Fibroblast of gingiva (primary cell): ENCODE measurements at places on chromosomes 1 and 21.

- peak; percentile 72 for DNase-seq
Observed at GRCh38 chr1:186925881-186926669, 97.3 kb downstream of the PLA2G4A start.

- DNase-seq, result peak; percentile 34
Observed at GRCh38 chr21:41768437-41769042, 1.7 kb upstream of the RIPK4 start.

GRCh38 chr1:12123172-12123571 lies 43.6 kb upstream of the TNFRSF1B start:
- DNase-seq, result no peak

DNA sequence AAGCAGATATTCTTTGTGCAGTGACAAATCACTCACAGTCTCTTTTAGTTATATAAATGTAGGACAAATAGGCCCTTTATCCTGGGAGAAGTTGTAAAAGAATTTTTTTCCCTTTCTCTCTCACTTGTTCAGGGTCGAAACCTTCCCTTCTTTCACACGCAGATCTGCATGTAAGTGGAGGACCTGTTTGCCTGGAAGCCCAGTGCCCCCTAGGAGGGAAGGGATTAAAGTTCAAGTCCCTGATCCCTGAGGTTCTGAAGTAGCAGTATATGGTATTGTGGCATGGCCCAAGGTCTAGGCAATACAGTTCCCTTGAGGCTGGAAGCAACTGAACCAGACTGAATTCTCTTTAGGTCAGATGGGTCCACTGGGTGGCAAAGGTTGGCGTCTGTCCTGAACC lies 48.6 kb upstream of the PTGFRN start:
- DNase-seq, result no peak

DNA sequence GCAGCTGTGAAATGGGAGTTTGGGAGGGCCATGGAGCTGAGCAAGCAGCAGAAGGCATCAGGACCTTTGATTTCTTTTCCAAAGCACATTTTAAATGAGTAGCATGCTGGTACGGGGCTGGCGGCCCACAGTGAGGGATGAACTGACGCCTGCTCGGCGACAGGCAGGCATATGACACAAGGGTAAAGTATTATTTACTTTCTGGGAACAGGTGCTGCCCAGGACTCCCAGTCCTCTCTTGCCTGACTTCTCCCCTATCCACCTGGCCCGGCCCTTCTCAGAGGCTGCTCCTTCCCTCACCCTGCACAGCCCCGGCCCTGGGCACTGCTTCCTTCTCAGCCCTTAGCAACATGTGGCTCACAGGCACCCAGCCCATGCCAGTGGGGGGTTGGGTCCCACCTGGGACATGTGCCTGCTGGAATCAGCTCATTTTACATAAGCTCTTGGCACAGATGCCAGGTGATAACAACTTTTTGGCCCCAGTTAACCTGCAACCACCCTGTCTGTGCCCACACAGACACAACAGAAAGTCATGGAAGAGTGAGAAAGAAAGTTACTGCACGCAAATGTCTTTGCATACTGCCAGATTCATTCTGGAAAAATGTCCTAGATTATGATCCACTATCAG lies 112.3 kb upstream of the GADD45A start:
- no peak for DNase-seq

GRCh38 chr1:5829414-5829813 lies 162.8 kb downstream of the NPHP4 start:
- no peak for DNase-seq

DNA sequence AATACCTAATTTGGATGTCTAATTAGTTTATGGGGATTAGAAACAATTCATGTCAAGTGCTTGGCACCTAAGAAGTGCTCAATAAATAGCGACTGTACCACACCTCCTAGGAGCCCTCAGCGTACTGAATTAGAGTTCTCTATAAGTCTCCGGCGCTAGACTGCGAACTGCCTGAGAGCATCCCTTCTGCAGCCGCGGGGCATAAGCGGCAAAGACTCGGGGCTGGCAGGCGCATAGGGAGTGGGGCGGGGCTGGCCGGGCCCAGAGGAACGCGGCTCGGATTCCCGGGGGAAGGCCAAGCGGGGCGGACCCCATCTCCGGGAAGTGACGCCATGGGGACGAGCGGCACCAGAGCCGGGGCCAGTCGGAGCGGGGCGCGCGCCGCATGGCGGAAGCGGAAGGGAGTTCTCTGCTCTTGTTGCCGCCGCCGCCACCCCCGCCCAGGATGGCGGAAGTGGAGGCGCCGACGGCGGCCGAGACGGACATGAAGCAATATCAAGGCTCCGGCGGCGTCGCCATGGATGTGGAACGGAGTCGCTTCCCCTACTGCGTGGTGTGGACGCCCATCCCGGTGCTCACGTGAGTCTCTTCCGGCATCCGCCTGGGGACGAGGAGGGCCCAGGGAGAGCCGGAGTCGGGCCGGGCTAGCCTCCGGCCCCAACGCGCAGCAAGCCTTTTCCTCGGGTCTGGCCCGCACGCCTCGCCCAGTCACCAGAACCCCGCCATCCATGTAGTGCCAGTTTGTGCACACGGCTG lies at the start of gene TMEM222:
Gene TMEM222, plus strand, starts transcription at position 351 of the 756 bp plus-strand sequence. Its CDS starts 35 bp downstream, at position 386.
- peak; percentile 97 for DNase-seq

- no peak for DNase-seq
Observed at GRCh38 chr1:19046972-19047731, 90.7 kb upstream of the IFFO2 start.

- peak; percentile 82 for DNase-seq
Observed at GRCh38 chr1:54887665-54888071, 673 bp upstream of the DHCR24 start.

GRCh38 chr1:205504311-205505075 lies at the start of gene CDK18:
Gene CDK18, plus strand, starts transcription at chr1:205504669. Its CDS starts 18,499 bp downstream, at chr1:205523168.
- no peak for DNase-seq

GRCh38 chr1:237012361-237012760 lies 8.1 kb upstream of the MT1HL1 start:
- no peak for DNase-seq

DNA sequence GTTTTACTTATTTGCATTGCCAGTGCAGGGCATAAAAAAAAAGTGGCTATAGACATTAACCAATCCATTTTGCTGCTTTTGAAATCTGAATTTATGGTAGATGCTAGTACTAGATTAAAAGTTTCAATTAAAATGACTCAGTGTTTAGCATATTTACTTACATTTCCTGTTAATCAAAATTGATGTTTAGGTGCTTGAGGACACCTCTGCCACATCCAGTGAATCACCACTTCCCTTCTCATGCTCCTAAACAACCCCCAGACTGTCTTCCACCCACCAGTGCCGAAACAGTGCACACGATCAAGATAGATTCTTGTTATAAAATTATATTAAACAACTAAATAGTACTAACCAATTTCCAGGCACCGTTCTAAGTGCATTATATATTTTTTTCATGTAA lies 32.7 kb downstream of the HSD17B7 start:
- DNase-seq, result no peak

DNA sequence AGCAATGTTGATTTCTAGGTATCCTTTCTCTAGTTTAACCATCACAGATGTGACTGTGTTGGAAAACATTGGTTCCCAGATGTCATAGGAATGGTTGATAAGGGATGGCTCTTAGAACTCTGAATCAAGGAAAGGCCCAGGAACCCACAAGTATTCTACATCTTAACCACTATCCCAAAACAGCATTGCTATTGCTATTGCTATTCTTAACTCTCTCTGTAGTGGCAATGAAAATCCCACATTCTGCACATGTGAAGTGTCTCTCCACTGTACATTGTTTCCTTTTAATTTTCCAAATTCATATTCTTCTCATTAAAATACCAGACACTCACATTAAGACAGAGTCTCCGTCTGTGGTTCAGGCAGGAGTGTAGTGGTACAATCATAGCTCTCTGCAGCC lies 420.4 kb upstream of the RUNX1 start:
- DNase-seq, result no peak

DNA sequence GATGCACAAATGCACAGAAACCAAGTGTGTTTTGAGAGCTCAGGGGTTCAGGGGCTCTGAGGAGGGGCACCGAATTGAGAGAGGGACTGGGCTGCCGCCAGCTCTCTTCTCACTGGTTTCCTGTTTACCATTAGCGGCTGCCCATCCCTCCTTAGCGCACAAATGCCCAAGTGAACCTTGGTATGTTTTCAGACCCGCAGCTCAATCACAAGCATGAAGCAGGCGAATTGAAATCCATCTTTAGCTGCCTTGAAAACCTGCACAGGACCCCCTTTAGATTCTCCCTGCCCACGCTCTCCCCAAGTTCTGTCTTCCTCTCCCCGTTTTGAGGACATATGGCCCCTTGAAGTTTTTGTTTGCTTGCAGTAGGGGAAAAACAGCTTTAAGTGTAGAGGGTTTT lies 61.1 kb upstream of the ACOT11 start:
- no peak for DNase-seq

GRCh38 chr1:9289090-9289534 lies 3.6 kb upstream of the SPSB1 start:
- peak; percentile 56 for DNase-seq

GRCh38 chr1:221620437-221621384 lies 121.2 kb downstream of the DUSP10 start:
- DNase-seq, result peak; percentile 64

GRCh38 chr1:82214606-82215005 lies 413.9 kb downstream of the ADGRL2 start:
- no peak for DNase-seq

- DNase-seq, result no peak
Observed at GRCh38 chr1:43564551-43565348, 34.1 kb downstream of the PTPRF start.

- DNase-seq, result no peak
Observed at GRCh38 chr1:54010415-54011117, 7.4 kb downstream of the LDLRAD1 start.

- peak; percentile 25 for DNase-seq
Observed at GRCh38 chr1:13764588-13765332, 64.8 kb downstream of the PRDM2 start.

GRCh38 chr1:47709872-47710231 lies 272.0 kb downstream of the FOXD2 start:
- no peak for DNase-seq

- DNase-seq, result no peak
Observed at GRCh38 chr1:156937883-156938282, 17.5 kb downstream of the LRRC71 start.

DNA sequence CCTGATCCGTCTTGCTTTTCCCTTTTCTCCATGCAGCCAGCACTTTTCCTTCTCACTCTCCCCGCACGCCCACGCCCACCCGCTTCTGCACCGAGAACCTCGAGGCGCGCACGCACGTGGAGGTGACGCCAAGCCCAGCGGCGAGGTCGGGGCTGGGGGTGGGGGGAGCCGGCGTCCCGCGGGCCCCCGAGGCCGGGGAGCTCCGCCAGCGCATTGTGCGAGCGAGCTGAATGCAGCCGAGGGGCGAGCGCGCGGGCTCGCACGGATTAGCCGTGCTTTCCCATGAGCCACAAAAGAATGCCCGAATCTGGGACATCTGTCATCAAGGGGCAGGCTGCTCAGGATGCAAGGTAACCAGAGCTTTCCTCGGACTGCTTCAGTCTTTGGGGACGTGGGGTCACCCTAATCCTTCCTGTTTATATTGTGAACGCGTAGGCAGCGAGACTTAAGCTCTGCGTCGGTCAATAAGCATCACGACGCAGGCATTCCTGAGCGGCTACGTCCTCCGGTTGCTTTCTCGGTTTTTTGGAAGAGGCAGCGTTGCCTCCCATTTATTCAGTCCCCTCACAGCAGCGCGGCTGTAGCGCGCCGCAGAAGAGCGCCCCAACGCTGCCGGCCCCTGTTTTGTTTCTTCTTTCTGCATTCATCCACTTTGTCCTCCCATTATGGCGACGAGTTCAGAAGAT lies 67.3 kb upstream of the AKT3 start:
- peak; percentile 79 for DNase-seq

DNA sequence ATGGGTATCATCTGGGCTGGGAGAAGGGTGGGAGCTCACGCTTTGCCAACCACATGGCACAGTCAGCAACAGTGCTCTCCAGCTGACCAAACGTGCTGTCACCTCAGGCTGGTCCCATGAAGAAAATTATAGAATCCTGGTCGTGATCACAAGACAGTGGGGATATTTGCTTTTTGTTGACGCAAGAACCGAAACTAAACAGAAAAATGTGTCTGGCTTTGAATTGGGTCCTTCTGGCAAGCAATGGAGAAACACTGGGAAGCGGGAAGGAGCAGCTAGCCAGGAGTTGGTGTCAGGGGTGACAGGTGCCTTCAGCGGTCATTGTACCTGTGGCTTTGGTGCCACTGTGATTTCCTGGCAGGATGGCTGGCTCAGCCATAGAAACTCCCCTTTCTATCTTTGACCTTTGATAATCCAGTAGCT lies 304.8 kb downstream of the PAPPA2 start:
- DNase-seq, result no peak

- DNase-seq, result no peak
Observed at GRCh38 chr1:204769997-204770396, 84.5 kb upstream of the LRRN2 start.

DNA sequence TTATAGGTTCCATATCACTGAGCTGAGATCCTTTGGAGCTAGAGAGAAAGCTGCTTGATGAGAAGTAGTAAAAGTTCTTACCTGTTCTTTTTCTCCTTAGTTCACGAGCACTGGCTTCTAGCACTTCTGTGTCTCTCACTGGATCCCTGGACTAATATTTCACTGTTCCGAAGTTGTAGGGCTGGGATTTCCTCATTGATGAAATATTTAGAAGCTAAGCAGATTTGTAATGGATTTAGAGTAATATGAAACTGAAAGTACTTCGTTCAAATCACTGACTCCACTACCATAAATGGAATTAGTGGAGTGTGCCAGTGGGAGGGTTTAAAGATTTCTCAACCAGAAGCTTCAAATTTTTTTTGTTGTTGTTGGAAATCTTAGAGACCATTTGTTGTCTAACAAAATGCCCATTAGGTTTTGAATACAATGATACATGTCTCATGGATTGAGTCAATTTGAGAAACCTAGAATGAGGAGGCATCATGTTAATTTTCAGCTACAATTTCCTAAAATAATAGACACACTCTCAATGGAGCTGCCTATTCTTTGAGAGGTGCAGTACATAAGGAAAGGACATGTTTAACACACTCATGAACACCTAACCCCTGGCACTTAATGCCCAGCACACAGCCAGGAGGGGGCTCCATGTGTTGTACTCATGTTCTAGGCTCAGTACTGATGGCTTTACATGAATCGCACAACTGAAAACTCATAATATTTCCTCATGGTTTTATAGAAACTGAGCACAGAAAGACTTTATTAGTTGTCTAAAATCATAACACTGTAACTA lies at the start of gene GBP1:
Gene GBP1, minus strand, starts transcription at position 130 of the 790 bp plus-strand sequence. CDS start 1,974 bp downstream, outside the sequence.
- DNase-seq, result peak; percentile 87

DNA sequence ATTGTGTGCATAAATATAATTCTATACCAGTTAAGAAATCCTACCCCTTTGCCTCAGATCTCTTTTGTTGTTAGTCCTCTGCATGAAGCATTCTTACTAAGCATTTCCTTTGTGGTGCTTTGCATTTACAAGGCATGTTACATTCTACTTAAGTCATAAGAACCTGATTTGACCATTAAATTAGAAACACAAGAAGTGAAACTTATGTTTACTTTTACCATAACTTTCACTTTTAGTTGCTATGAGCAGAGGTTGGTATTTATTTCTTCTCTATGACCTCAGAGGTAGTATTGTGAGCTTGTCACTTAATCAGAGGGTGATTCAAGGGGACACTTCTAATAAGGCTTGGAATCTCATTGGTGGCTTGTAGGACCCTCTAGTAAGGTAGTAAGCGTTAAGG lies 9.0 kb downstream of the FAM20B start:
- DNase-seq, result peak; percentile 86

- DNase-seq, result no peak
Observed at GRCh38 chr1:24051206-24051945, 60.6 kb downstream of the MYOM3 start.
